HepG2 (cell line): ENCODE measurements at places on chromosomes 5 and 9. TPM values are rescaled to one million over a fixed set of nuclear protein-coding genes. Genes with fewer than 3 reads are reported as not detected.

ZNF883 gene
- 10.0 and 14.2 TPM in 2 replicates for total RNA-seq

PFN3 gene
- not detected in 2 replicates for total RNA-seq

GRCh38 chr9:77945798-77946197 lies 85.8 kb downstream of the GNAQ start:
- DNase-seq, result no peak

FAXDC2 gene
- total RNA-seq, result 3.0 and 4.7 TPM in 2 replicates

HRH2 gene
- total RNA-seq, result not detected in 2 replicates

PARP8 gene
- total RNA-seq, result 0.08 and 0.29 TPM in 2 replicates

- no peak for DNase-seq
These were observed 502.4 kb downstream of the GADD45G start for GRCh38 chr9:90107040-90107725.
